ENCODE measurements at places on chromosomes 2 and 18. TPM values are rescaled to one million over a fixed set of nuclear protein-coding genes. Genes with fewer than 3 reads are reported as not detected.
A peak's percentile ranks its signal among the peaks of the same experiment; 100 is the strongest.

DNA sequence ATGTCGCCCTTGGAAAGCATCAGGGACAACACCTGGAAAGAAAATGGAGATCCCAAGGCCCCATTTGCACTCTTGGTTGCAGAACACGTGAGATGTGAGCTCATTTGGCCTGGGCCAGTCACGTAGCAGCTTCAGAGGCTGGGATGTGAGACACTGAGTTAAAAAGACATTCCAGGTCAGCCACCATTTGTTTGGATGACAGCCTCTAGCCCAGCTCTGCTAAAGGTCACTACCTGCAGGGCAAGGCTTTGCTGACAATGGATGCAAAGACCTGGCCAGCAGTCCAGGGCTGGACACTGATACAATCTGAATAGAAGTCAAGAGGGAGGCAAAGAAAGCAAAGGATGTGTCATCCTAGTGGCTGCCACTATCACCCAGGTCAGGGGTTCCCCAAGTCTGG lies 83.9 kb upstream of the LRPPRC start:
- DNase-seq = no peak

DNA sequence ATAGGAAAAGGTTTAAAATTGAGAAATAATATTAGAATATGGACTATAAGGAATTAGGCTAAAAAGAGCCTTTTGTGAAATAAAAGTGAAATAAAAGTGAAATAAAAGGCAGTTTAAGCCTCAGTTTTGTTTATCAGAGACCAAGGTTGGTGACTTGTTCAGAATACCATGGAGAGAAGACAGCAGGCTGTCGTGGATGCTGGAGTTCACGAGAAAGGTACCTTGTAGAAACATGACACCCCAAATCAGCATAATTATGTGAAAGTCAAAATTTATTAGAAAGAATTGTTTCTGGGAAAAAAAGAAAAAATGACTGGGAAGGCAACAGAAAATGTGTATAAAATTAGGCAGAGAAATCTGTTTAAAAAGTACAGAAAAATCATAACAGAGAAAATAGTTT lies 46.5 kb upstream of the SPAG16 start:
- DNase-seq = no peak

DTNA gene
- 15.8 TPM for total RNA-seq

GPBAR1 gene
- total RNA-seq = not detected

DNA sequence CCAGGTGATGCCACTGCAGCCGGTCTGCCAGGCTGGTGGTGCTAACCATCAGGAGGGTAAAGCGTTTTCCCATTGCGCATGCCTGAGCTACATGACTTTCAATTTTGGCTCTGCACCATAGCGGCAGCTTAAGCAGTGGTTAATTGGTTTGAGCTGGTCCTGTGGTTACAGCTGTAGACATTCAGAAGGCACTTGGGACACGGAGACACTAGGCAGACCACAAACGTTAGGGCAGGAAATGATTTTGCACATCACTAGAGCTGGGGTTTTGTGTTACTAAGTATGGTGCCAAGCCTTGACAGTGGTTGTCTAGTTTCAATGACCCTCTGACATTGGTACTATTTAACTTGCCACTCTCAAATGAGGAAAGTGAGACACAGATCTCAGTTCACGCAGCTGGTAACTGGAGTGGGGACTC lies 28.9 kb upstream of the CNOT11 start:
- DNase-seq = peak; percentile 27

DNA sequence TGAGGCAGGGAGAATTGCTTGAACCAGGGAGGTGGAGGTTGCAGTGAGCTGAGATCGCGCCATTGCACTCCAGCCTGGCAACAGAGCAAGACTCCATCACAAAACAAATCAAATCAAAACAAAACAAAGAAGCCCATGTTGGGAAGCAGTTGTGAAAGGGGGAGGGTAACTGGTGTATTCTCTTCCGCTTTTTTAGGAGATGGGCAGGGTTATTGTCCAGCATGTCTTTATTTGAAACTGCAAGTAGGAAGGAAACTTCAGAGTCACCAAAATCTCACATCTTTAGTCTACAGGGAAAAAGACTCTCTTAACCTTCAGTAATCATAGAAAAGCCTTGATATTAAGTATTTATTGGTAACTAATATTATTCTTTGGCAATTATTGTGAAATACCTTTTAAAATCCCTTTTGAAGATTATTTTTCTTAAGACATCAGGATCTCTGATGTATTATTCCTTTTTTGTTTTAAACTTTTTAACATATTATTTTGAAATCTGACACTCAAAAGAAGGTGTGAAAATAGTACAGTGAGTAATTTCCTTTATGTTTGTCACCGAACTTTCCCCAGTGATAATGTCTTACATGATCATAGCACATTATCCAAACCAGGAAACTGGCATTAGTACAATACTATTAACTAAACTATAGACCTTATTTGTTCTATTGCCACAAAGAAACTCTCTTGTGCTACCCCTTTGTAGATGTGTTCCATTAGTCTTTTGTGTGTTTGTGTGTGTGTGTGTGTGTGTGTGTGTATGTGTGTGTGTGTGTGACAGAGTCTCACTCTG lies 84.3 kb upstream of the LTBP1 start:
- no peak for DNase-seq

DNA sequence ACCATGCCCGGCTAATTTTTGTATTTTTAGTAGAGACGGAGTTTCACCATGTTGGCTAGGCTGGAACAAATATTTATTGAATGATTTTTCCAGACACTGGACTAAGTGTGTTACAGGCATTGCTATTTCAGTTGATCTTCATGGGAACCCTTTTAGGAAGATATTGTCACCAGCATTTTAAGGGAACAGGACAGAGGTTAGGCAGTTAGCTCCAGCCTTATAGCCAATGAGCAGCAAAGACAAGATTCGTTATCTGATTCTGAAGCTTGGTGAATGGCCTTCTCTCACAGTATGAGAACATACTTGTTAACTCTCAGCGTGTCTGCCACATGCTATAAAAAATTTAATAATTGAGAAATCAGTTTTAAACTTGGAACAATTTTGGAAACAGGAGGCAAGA lies 73.4 kb downstream of the SOCS6 start:
- DNase-seq = no peak

TLX2 gene
- not detected for total RNA-seq

DNA sequence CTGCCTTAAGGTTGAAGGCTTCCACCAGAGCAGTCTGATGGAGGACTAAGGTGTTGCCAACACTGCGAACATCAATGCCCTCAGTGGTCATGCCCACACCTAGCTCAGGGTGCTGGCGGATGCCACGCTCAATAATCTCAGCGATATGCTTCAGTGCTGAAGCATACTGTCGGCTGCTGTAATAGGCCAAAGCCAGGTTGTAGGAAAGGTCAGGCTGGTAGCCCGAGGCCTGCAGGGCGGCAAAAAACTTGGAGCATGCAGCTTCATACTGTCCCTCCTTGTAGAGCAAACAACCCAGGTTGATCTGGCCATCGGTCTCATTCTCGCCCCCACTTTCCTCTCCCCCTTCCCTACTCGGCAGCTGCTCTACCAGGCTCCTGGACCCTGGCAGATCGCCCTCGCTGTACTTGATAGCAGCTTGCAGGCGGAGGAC lies 159.4 kb downstream of the AGPS start:
- DNase-seq = peak; percentile 6

- DNase-seq = no peak
Measured at GRCh38 chr2:97738179-97739019, 25.0 kb downstream of the ZAP70 start.

CYP27C1 gene
- 1.4 TPM for total RNA-seq

DNA sequence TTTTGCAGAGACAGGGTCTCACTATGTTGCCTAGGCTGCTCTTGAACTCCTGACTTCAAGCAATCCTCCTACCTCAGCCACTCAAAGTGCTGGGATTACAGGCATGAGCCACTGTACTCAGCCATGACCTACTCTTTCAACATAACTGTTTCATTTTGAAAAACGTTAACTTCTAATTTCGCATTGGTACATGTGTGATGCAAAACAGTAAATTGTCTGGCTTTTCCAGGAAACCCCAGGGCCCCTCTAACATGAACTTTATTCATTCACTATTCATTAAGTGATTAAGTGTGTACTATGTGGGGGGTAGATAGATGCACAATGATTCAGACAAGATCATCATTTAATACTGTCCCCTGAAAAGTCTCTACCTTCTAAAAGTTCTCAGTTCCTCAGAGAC lies 364.9 kb downstream of the SS18 start:
- no peak for DNase-seq

- DNase-seq = no peak
Measured at GRCh38 chr18:14100503-14101286, 31.5 kb downstream of the ZNF519 start.

- DNase-seq = peak; percentile 31
Measured at GRCh38 chr2:38013158-38013752, 62.7 kb downstream of the CYP1B1 start.

All from HT1080 (cell line).